ENCODE measurements at places on chromosomes 7 and 10.

DNA sequence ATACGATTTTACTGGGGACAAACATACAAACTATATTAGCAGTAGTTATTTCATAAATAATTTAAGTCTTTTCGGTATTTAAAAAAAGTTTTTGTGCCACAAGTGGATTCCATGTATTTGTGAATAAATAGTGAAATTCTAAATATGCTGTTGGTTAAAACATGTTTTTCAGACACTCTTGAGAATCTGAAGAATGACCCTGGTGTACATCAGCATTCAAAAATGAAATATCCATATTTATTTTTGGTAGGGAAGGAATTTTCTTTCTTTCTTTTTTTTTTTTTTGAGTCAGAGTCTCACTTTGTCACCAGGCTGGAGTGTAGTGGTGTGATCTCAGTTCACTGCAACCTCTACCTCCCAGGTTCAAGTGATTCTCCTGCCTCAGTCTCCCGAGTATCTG, 136.1 kb upstream of the CDK6 start:
- DNase-seq, result no peak

- DNase-seq, result no peak
These were observed 30.9 kb upstream of the PDLIM1 start for GRCh38 chr10:95321554-95322301.

DNA sequence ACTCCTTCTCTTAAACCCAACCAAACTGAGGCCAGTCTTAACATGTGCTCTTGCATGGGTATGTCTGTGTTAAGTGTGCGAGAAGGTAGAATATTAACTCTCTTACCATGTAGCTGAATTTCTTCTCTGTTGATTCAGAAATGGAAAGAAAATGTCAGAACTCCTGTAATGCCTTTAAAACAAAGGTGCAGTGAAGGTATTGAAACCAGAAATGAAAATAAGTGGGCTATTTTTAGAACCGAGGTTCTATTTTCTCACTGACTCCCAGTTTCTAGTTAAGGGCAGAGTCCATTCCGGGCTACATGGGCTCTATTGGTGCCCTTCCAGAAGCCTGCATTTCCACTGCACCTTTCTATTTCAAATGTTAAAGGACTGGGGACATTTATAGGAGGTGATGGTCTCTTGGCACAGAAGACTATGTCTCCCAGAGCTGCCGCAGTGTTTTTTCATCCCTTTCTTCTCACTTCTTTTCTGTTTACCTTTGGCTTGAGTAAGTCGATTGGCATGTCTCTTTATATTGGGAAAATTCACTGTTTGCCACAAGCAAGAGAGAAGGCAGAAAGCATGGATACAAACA, 174.9 kb downstream of the LRMDA start:
- no peak for DNase-seq

GRCh38 chr7:140902303-140902953, 22.3 kb downstream of the BRAF start:
- DNase-seq, result no peak

DNA sequence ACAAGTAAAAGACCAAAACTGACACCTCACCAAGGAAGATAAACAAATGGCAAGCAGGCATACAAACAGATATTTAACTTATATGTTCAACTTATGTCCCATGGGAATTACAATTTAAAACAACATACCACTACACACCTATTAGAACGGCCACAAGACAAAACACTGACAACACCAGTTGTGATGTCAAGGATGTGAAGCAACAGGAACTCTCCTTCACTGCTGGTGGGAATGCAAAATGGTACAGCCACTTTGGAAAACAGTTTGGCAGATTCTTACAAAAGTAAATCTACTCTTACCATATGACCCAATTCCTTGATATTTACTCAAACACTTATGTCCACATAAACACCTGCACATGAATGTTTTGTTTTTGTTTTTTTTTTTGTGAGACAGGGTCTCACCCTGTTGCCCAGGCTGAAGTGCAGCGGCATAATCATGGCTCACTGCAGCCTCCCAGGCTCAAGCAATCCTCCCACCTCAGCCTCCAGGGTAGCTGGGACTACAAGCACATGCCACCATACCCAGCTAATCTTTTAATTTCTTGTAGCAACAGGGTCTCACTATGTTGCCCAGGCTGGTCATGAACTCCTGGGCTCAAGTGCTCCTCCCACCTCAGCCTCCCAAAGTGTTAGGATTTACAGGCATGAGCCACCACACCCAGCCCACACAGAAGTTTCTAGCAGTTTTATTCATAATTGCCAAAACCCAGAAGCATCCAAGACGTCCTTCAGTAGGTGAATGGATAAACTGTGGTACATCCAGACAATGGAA, 27.3 kb downstream of the HERC4 start:
- no peak for DNase-seq

DNA sequence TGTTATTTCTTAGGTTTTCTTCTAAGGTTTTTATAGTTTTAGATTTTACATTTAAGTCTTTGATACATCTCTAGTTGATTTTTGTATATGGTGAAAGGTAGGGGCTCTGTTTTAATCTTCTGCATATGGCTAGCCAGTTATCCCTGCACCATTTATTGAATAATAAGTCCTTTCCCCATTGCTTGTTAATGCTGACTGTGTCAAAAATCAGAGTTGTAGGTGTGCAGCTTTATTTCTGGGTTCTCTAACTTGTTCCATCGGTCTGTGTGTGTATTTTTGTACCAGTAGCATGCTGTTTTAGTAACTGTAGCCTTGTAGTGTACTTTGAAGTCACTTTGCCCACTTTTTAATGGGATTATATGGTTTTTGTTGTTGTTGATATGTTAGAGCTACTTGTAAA, 37.9 kb upstream of the FAM13C start:
- DNase-seq, result no peak

DNA sequence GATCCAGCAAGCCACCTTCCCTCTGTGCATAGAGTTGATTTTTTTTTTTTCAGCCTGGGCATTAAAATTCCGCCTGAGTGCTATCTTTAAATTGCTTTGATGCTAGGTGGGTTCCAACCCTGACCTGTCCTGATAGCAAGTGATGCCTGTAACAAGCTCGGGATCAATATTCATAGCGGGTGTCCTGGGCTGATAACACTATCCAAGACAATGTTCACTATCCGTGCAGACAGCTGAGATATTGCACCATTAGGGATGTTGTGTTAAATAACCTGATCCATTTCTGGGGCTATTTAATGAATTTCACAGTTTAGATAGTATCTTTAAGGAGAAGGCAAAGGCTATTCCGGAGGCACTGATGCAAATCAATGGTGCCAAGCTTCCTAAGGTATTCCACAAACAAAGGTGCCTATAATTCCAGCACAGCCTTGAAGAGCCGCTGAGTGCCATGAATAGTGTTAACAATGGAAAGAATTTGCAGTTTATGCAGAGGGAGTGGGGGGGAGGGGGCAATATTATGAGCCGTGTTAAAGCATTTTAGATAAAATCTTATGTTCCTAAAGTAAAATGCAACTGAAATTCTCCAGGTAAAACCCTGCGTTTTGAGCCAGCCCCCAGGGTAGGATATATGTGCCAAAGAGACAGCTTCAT, 4.2 kb upstream of the NKX1-2 start:
- no peak for DNase-seq

DNA sequence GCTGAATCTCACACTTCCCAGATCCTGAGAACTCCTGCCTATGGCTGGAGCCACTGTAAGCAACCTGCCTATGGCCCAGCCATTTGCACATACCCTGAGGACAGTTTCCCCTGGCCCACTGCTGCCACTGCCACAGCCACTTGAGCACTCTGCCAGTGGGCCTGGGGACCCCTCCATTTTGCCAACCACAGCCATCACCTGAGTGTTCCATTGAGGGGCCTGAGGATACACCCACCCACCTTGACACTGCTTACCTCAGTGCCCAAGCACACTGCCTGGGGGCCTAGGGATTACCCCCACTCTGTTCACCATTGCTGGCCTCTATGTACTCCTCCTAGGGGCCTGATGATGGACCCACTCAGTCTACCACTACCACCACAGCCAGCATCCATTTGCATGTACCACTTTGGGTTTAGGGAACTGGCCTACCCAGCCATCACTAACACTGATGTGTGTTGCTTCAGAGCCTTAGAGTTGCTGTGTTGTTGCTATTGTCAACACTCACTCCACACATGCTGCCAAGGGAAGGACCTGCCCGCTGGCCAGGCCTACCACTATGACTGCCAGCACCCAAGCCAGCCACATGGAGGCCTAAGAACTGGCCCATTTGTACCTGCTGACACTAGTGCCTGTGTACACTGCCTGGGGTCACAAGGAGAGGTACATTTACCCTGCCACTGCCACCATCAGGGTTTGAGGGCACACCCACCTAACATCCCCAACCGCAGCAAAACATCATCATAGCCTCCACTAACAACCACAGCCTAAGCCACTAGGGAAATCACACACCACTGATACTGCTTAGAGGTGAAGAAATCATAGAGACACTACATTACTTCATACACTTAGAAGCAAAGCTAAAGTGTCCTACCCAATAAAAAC, 45.9 kb upstream of the ANTXRL start:
- DNase-seq, result no peak

- no peak for DNase-seq
These were observed 612.2 kb downstream of the TYW1 start for GRCh38 chr7:67608806-67609205.

DNA sequence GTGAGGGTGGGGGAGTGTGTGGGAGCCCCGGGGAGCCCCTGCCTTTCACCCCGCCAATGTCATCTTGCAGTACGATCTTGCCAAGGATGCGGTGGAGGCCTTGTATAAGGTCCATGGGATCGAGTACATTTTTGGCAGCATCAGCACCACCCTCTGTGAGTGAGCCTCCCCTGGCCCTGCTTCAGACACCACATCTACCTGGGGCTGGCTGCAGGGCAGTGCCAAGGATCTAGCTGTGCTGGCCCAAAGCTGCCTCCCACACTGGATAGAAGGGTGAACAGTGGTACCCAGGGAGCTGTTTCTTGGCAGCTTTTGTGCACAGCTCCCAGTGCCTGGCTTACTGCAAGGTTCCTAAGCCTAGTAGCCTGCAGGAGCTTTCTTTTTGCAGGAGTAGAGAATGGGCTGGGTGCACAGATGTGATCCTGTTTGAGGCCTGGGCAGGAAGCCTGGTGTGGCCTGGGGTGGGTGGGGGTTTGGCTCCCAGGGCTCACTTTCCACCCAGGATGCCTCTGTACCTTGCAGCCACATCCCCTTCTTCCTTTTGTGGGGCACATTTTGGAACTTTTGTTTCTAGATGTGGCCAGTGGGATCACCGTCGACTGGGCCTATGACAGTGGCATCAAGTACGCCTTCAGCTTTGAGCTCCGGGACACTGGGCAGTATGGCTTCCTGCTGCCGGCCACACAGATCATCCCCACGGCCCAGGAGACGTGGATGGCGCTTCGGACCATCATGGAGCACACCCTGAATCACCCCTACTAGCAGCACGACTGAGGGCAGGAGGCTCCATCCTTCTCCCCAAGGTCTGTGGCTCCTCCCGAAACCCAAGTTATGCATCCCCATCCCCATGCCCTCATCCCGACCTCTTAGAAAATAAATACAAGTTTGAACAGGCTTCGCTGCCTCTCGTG, 12.2 kb upstream of the CPA1 start:
- DNase-seq, result no peak

- DNase-seq, result no peak
These were observed 15.4 kb upstream of the FAM20C start for GRCh38 chr7:176786-177459.

DNA sequence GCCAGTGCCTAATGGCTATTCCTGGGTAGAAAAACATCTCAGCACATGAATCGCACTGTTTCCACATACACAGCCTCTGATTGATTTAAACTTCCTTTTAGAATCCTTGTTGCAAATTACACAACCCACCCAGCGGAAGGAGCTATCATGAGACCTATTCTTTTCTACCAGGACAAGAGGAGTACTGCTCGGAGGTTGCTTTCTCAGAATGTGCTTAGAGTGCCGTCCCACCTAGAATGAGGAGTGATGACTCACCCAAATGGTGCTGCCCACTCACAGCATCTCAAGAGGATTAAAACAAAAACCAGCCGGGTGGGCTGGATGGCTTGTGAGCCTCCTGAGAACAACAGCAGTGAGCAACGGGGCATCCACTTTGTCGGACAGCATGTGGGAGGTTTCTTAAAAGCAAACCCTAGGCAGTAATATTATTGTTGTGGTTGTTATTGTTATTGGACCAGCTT, 128.9 kb downstream of the DGKI start:
- peak; percentile 87 for DNase-seq

GRCh38 chr7:75881436-75882095, 2.7 kb downstream of the RHBDD2 start:
- DNase-seq, result no peak

- no peak for DNase-seq
These were observed 921.0 kb downstream of the GATA3 start for GRCh38 chr10:8975535-8975934.

GRCh38 chr10:17586821-17587234, 30.3 kb downstream of the HACD1 start:
- peak; percentile 6 for DNase-seq

DNA sequence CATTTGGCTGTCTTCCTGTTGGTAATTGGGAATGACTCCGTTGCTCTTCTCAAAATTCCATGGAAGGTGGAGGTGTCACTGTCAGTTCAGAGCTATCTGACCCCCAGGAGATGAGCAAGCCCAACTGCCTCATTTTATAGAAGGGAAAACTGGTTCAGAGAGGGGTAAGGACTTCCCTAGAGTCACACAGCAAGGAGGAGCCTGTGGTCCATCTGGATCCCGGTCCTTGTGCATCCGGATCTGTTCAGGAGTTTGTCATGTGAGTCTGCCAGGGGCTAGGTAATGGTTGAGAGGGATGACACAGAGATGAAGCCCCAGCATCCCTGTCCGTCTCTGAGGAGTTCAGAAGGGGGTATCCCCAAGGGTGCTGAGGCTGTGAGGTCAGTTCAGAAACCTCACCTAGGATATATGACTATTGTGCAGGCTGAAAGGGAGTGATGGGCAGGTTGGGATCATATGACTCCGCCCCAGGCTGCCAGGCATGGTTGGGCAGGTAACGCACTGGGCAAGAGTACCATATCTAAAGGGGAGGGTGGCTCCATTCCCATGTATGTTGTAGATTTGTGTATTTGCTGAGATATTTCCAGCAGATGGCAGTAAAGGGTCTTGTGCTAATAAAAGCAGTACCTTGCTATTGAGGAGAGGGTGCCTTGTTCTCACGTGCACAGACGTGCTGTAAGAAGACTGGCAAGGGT, 16.0 kb upstream of the SLC29A3 start:
- peak; percentile 18 for DNase-seq

DNA sequence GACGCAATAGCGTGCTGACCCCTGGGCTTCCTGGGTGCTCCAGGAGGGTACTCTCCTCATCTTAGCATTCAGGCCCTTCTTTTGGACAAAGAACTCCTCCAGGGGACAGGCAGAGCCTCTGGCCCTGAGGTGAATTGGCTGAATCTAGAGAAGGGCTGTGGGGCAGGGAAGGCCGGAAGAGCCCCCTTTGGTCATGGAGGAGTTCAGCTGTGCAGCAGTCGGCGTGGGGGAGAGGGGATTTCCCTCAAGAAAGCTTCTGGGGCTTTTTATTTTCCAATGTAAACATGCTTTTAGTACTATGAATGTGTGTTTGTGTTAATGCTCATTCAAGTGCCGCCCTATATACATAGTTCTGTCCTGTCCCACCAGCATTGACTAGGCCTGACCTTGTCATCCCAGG, 38.8 kb downstream of the FIGNL1 start:
- no peak for DNase-seq

GRCh38 chr10:75070961-75071428, 40.5 kb upstream of the SAMD8 start:
- DNase-seq, result peak; percentile 10

- no peak for DNase-seq
These were observed 1.5 kb downstream of the KLHL7 start for GRCh38 chr7:23106823-23107663.

- no peak for DNase-seq
These were observed 268.5 kb downstream of the ADK start for GRCh38 chr10:74419491-74419951.

- no peak for DNase-seq
These were observed 131.2 kb downstream of the HDAC9 start for GRCh38 chr7:18626717-18627116.
